HL-60 (cell line): ENCODE measurements at places on chromosomes 12 and 14.

GRCh38 chr14:24398293-24398652, 530 bp upstream of the NYNRIN start:
- no peak for DNase-seq

DNA sequence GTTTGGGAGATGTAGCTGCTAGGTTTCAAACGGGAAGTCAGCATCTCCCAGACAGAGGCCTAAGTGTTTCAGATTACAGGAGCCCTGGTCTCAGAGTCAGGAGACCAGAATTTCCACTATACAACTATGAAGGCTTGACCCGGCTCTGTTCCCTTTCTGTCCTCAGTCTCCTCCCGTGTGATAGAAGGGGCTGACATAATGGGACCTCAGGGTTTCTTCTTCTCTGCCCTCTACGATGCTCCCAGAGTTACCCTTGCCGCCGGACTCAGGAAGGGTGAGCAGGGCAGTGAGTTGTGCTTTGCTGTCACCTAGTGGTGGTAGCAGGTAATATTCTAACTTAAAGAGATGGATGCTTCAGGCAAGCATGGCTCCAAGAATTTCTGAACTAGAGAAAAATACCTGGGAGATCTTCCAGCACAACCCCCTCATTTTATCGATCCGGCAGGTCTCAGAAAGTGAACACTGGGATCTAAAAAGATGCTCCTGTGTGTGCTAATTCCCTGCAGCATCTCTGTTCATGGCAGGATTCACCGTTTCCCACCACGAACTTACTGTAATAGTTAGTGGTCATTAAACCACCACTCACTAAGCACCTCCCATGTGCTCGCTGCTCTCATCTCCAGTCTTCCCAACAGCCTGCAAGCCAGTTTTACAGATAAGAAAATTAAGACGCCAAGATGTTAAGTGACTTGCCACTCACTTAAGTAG, 84.4 kb downstream of the VWF start:
- peak; percentile 38 for DNase-seq

GRCh38 chr14:55508676-55509075, 68.3 kb upstream of the TBPL2 start:
- DNase-seq: no peak

- no peak for DNase-seq
Observed at GRCh38 chr12:39157696-39158342, 252.4 kb upstream of the CPNE8 start.

GRCh38 chr12:58530742-58531062, 389.6 kb downstream of the LRIG3 start:
- no peak for DNase-seq

DNA sequence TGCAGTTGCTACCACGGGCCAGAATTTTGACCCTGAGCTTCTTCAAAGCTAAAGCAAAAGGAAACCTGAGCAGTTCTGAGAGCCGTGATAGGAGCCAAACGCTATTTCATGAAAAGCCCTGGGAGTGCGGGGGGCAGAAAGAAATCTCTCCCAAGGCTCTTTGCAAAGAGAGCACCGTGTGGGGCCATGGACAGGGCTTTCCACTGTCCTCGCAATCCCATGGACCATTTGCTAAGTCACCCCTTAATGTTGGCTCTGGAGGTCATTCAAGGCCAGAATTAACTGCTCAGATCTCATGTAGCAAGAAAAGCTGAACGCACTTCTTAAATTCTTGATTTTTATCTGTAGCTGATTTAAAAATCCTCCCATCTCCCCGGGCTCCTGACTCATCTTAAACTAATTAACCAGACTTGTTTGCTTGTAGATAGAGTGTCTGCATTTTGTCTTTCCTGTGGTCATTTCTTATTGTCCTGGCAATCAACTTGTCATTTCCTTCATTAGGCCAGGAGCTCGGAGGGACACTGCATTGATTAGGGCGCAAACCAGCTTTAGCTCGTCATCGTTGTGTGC, 24.8 kb downstream of the CLSTN3 start:
- DNase-seq: no peak

DNA sequence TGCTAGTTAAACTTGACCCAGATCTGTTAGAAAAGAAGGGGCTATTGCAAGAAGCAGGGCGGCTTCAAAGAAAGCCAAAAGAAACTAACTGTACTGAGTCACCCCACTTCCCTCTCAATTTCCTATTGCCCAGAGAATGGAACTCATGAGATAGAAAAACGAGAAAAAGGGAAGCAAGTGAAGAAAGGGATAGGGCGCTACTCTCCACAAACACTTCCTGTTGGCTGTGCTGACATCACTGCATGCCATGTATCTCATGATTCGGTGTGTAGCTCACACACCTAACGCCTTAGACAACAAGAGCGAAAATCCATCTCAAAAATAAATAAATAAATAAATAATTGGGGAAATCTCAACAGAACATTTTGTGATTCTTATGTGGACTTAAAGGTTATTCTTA, 13.0 kb upstream of the P2RX4 start:
- DNase-seq: peak; percentile 49
